Activated CD4-positive, alpha-beta T cell treated with anti-CD3 and anti-CD28 coated beads for 1 hour (primary cell): ENCODE measurements at places on chromosomes 4 and X.
A peak's percentile ranks its signal among the peaks of the same experiment; 100 is the strongest.

DNA sequence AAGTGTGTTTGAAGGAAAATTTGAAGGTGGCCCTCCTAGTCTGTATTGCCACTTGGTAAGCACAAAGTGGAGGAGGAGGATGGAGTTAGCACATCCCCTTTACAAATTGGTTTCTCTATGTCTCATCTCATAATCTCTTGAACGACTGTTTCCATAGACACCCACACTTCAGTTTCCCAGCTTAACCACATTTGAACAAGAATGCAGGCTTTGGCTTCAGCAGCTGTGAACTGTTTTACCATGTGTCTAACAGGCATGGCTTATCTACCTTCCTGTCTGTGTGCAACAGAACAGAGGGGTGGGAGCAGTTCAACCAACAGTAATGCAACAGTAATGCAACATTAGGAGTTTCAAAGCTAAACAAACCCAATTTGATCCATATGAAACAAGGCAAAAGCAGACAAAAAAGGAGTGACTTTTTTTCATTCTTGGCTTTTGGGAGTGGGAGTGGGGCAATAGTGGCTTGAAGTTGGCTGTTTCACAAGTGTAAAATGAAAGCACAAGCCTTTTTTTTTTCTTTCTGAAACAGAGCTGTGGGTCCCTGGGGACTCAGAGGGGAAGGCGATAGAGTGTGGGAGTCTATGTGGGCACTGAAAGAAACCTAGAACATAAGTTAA, 108.0 kb downstream of the ITM2A start:
- peak; percentile 13 for DNase-seq

DNA sequence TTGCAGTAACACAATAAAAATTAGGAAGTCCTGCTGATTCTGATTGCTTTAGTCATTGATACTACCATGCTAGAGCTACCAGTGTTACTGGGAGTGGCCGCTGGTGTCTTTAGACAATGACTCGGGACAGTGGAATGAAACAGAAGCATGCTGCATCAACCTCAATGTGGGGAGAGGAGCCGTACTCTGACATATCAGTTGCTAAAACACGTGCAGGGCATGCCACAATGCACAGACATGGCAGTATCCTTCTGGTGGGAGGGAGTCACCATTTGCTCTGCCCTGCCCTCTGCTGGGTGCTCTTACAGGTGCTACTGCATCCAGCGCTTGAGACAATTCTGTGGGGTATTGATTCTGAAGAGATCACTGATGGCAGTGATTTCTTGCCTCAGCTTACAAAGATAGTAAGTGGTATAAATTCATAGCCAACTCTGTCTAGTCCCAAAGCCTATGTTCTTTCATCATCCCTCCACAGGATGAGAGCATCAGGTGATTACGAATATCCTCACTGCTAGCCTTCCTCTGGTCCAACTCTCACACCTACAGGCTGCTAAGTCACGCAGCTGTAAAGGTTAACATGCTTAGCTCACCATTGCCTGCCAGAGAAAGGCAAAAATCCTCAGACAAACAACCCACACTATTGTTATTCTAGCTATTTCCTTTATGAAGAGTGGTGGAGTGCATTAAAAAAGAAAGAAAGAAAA, 43.7 kb downstream of the NSG1 start:
- DNase-seq = no peak

DNA sequence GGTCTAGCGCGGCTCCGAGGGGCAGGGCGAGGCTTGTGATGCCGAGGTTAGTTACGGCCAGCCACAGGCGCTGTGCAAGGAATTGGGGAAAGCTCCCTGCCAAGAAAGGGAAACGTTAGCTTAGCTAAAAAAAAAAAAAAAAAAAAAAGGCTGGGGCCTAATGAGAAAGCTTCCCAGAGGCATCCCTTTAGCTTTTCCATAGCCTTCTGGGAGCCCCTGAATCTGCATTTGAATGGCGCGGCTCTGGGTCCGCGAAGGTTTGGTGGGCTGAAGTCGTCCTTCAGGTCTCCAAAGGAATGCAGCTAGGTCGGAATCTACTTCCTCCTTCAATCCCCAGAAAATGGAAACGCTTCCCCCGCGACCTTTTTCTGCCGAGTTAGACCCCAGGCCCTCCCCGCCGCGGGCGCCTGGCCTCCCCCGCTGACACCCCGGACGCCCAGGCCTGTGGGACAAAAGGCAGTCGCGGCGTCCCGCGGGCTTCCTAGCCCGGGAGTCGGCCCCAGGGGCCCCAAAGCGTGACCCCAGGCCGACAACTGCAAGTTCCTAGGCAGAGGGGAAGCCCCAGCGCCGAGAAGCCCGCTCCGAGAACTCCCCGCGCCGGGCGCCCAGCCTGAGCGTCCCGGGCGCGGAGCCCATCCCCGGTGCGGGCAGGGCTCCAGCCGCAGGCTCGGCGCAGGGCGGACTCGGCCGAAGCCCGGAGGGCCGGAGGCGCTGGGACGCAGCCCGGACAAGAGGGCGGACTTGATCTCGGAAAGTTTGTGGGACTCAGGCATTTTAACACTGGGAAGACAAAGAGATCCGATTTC, 605 bp upstream of the FAT1 start:
- no peak for DNase-seq

DNA sequence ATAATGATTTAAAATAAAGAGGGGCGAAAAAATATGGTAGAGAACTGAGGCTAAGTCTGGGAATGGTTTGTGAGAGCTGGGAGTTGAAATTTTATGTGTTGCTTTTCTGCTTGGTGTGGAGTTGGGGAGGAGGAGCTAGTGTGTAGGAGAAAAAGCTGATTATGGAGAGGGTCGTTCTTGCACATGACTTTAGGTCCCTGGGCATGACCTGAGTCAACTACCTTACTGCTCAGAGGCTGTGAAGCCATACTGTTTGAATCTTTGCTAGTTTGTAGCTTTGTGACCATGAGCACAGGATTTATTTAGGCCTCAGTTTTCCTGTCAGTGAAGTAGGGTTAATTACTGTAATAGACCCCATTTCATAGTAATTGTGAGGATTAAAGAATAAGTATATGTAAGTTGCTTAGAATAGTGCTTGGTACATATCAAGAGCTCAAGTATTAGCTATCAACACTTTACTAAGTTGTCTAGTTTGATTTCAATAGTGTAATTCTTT, 78.6 kb downstream of the KDM6A start:
- no peak for DNase-seq

GRCh38 chr4:1285790-1286553, 3.7 kb upstream of the MAEA start:
- no peak for DNase-seq

- no peak for DNase-seq
These were observed 18.2 kb downstream of the MAGEA9 start for GRCh38 chrX:149799938-149800337.

DNA sequence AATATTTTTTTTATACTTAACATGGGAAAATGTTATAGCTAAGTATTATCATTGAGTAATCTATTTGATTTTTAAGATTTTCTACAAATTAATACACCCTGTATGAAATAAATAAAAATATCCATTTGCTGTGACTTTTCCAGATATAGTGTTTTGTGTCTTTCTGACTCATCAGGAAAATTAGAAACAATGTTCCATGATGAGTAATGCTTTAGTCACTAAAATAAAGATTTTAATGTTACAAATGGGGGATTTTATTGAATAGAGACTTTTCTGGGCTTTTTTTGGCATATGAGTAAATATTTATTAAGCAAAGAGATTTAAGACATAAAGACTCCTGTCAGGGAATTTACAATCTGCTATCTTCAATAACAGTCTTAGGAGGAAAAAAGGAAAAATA, 279.2 kb upstream of the NOCT start:
- DNase-seq = no peak

DNA sequence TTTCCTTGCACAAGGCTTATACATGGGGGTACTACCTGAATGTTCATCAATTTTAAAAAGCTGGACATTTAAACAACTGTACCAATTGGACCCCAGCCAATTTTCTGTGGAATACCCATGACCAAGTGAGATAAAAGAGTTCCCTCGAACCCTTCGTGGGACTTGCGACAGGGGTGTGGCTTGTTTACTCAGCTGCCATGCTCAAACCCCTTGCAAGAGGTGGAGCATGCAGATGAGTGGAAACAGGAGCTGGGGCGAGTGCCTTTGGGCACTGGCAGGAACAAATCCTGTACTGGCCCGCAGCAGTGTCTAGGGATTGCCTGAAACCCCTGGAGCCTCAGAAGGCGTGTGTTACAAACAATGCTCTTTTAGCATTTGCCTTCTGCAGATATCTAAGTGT, 144.2 kb downstream of the PDHA2 start:
- no peak for DNase-seq

- no peak for DNase-seq
These were observed 64.5 kb downstream of the IQCM start for GRCh38 chr4:149751174-149751573.

DNA sequence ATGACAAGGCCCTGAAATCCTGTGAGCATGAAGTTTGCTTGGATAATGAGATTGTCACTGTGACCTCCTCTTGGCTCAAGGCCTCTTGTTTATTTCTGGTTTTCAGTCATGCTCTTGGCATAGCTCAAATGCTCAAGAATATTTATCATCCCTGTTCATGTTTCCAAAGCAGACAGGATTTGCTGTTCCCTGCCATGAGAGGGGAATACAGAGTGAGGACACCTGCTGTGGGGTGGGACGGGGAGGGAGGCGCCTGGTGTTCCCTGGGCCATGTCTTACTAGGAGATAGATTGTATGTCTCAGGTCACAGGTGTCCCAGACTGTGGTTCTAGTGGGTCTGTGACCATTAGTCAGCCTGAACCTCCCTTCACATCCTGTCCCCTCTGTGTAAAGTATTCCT, 34.9 kb upstream of the SH3RF1 start:
- DNase-seq = no peak

DNA sequence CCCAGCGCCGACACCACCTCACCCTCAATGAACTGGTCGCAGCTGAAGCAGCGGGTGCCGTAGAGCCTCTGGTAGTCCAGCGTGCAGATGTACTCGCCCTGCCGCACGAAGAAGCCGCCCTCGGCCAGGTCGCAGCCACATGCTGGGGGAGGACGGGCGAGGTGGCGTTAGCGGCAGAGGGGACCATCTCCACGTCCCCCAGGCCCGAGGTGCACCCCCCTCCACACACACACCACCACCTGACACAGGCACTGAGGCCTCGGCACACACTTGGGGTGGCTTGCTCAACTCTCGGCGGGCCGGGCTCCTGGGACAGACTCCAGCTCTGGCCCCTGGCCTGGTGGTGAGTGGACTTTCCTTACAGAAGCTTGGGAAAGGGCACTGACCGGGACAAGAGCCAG, 61.5 kb downstream of the ABLIM2 start:
- DNase-seq = no peak

- DNase-seq = no peak
These were observed 38.5 kb downstream of the HPGD start for GRCh38 chr4:174483792-174484191.

DNA sequence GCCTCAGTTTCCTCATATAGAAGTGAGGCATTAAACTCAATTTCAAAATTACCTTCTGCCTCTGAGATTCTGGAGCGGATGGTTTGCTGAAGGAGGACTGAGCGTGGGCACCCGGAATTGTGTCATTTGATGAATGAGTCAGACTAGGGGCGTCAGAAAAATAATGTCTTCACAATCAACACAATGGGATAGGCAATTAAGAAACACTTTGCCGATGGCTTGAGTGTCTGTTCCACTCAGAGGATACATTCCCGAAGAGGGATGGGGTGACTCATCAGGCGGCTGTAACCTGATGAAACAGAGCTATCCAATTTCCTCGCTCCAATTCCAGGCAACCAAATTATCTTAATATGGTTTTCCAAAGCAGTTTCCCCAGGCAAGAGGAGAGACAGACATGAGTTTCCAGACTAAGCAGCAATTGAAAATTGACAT, 1.2 kb upstream of the CHRNA9 start:
- no peak for DNase-seq

GRCh38 chrX:40167850-40168479, 70.2 kb upstream of the BCOR start:
- DNase-seq = no peak

DNA sequence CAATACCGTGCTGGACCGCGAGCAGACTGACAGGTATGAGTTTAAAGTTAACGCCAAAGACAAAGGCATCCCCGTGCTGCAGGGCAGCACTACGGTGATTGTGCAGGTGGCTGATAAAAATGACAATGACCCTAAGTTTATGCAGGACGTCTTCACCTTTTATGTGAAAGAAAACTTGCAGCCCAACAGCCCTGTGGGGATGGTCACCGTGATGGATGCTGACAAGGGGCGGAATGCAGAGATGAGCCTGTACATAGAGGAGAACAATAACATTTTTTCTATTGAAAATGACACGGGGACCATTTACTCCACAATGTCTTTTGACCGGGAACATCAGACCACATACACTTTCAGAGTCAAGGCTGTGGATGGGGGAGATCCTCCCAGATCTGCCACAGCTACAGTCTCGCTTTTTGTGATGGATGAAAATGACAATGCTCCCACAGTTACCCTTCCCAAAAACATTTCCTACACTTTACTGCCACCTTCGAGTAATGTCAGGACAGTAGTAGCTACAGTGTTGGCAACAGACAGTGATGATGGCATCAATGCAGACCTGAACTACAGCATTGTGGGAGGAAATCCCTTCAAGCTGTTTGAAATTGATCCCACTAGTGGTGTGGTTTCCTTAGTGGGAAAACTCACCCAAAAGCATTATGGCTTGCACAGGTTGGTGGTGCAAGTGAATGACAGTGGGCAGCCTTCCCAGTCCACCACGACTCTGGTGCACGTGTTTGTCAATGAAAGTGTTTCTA, 3.2 kb downstream of the PCDH7 start:
- no peak for DNase-seq

GRCh38 chr4:40963897-40964478, 214.2 kb downstream of the NSUN7 start:
- no peak for DNase-seq

DNA sequence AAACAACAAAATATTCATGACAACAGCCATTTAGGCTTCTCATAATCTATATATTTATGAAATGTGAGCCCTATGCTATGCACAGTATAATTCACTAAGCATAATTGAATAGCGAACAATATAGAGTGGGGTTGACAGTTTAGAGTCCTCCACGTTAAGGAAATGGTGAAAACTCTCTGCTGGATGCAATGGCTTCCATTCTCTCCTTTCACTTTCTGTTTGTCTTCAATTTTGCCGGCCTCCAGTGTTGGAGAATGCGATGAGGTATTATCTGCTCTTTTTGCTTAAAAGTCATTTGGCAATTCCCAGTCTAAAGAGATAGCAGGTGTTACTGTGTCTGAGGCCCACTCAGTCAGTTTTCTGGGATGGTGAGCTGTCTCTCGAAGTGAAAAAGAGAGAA, 52.1 kb downstream of the NPY5R start:
- no peak for DNase-seq
